ENCODE measurements at places on chromosomes 1 and 21.

DNA sequence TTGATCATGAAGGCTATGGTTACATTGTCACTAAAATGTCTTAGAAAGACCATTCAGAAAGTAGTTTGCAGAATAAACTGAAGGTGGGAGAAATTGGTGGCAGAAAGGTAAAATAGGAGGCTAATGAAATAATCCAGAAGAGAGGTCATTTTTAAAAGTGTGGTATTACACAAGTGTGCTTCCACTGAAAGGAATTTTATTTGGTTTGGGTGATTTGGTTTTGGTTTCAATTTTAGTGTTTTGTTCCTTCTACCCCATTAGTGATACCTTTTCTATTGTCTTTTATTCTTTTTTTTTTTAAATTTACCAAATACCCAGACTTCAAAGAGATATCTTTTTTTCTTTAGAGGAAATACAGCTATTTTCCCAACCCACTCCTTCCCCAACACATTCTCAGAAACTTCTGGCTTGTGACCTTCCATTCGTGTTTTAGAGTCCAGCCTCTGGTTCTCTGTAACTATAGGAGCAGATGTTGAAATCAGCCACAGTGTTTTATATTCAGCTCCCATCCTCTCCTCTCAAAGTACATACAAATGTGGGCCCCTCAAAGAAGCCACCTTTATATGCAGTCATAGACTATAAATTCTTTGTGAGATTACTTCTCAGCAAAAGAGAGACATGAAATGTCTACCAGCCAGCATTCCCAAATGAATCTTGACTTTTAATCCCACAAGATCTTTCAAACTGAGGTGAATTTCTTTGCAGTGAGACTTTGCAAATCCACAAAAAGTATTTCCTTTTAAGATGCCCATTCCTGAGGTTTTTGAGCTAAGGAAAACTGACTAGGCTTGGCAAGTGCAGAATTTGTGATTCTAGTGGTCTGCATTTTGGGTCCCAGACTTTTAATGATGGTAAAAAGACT lies 42.0 kb upstream of the PALMD start:
- DNase-seq: peak; percentile 39

DNA sequence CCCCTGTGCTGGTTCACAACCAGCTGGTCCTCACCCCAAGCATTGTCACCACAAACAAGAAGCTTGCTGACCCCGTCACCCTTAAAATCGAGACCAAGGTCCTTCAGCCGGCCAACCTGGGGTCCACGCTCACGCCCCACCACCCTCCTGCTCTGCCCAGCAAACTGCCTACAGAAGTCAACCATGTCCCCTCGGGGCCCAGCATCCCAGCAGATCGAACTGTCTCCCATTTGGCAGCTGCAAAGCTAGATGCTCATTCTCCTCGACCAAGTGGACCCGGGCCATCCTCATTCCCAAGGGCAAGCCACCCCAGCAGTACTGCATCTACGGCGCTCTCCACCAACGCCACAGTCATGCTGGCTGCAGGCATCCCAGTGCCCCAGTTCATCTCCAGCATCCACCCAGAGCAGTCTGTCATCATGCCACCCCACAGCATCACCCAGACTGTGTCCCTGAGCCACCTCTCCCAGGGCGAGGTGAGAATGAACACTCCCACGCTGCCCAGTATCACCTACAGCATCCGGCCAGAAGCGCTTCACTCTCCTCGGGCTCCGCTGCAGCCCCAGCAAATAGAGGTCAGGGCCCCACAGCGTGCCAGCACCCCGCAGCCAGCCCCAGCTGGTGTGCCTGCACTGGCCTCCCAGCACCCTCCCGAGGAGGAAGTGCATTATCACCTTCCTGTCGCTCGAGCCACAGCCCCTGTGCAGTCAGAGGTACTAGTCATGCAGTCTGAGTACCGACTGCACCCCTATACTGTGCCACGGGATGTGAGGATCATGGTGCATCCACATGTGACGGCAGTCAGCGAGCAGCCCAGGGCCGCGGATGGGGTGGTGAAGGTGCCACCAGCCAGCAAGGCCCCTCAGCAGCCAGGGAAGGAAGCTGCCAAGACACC lies 40.6 kb downstream of the ZBTB17 start:
- peak; percentile 60 for DNase-seq

DNA sequence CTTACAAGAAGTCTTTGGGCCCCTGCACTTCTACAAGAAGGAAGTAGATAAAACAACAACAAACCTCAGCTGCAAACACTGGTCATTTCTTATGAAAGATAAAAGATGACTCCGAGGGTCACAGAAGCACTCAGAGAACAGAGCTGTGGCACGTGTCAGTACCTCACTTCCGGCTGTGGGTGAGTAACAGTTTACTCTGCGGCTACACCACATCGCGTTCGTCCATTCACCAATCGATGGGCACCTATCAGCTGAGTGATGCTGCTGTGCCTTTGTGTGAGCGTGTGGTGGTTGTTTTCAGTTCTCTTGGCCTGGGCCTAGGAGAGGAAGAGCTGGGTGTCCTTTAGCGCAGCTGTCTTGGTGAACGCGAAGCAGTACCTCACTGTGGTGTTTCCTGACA lies 49.9 kb downstream of the COL6A1 start:
- no peak for DNase-seq

GRCh38 chr1:175385316-175385715 lies 192.7 kb upstream of the KIAA0040 start:
- no peak for DNase-seq

DNA sequence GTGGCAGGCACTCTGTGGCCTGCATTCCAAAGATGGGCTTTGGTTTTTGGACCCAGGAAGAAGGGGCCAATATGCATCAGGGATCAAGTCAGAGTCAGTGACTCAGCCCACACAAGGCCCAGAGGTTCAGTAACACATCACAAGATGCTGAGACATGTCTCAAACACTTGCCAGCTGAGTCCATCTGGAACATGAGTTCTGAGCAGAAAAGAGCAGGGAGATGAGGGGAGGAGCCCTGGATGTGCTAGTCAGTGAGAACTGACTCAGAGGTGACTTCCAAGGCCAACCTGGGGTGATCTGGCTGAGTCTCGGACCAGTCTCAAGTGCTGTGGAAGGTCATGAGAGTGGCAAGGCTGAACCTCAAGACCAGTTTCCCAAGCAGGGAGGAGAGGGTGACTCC lies 150.1 kb downstream of the CDC7 start:
- DNase-seq: peak; percentile 96
